ENCODE measurements at places on chromosomes 13 and 19.
A peak's percentile ranks its signal among the peaks of the same experiment; 100 is the strongest.

GRCh38 chr19:6060600-6061375, 49.5 kb downstream of the RFX2 start:
- peak; percentile 44 for DNase-seq

DNA sequence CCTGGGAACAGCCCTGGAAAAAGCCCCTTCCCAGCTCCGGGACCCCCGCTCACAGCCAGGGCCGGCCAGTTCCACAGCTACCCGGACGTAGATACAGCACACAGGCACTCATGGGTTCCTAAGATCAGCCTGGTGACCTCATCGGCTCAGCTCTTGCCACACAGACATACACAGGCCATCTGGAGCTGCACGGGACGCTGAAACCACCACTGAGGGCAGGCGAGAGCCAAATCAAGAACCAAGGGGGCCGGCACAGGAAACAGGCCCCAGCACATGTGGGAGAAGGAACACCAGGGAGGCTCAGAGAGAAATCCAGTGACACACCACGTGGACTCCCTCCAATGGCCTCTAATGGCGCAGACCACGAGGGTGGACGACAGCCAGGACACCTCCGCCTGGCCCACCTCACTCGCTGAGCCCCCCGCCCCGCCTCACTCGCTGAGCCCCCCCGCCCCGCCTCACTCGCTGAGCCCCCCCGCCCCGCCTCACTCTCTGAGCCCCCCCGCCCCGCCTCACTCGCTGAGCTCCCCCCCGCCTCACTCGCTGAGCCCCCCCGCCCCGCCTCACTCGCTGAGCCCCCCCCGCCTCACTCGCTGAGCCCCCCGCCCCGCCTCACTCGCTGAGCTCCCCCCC, 69.7 kb upstream of the C13orf46 start:
- DNase-seq, result no peak

DNA sequence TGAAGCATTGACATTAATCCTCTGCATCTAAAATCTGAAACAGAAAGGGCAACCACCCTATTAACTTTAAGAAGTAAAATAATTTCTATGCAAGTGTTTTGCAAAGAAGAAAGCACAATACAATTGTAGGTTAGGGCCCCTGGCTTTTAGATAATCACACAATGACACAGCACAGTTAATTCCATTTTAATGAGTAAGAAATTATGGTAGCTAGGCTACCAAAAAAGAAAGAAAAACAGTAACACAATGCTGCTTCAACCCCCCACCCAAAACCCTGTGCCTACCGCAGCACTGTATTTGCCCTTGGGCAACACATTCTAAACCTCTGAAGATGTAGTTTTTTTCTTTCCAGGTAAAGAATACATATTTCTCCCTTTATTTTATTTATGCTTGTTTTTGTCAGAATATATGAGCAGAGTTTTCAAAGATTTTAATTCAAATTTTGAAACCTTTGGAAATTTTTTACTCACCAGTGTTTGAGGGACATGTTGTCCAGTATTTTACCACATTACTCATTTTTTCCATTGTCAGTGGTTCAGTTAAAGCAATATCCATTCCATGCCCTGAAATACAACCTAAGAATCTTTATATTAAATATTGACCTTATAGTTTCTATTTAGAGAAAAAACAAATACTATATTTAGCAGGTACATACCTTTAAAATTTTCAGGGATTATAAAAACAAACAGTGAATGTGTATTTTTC, 21.1 kb downstream of the SOHLH2 start:
- no peak for DNase-seq

DNA sequence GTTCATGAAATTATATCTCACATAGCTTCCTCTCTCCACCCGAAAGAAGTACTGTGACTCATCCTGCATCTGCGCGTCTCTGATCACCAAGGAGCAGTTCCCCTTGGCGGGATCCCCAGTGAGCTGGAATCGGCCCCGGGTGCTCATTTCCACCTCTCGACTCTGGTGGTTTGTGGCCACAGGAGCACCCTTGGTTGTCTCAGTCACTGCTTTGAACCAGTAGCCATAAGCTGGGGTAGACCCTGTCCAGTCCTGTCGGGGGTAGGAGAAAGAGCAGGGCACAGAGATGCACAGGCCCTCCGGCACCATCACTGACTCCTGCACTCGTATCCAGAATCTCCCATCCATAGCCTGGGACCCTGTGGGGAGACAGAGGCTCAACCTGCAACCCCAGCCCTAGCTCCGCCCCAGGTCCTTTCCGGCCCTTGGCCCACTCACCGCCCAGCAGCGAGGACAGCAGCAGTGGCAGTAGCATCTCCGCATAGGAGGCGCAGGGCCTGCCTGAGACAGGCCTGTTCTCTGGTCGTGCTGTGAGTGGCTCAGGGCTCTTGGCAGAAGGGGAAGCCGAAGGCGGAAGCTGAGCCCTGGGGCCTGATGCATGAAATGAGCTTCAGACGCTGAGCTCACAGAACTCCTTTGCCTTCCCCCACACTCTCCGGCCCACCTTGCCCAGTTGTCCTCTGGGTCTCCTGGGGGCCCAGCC, at the start of gene SIGLEC10:
TSS of gene SIGLEC10 (minus strand) at position 536 of the 703 bp plus-strand sequence. CDS start at position 475, 61 bp downstream.
- no peak for DNase-seq

- peak; percentile 87 for DNase-seq
Measured at GRCh38 chr19:11125994-11126685, 29.4 kb downstream of the SPC24 start.

- DNase-seq, result no peak
Measured at GRCh38 chr19:46404055-46404752, 9.2 kb downstream of the CCDC8 start.

DNA sequence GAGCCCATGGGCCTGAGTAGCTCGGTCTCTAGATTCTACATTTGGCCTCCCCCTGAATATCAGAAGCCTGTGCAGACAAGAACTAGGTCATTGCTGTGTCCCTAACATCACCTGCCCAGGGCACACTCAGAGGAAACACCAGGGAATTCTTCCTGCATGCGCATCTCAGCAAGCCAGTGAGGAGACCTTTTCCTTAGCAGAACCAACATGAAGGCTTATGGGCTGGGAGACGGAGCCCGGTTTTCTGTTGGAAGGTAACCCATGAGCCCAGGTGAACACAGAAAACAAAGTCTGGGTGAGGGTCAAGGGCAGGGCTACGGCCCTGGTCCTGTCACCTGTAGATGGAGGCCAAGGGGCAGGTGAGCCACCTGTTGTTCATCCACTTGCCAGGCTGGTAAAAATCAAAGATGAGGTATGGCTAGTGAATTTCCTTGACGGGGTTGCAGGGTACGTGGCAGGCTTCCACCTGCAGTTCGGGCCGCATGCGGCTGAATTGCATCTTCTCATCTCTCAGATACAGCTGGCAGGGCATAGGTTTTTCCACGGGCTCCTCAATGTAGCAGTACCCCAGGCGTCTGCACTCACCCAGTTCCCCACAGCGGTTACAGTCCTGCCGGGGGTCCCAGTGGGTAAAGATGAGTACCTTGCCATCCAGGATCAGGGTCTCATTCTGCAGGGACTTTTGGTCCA, 3.6 kb upstream of the FAM187B start:
- no peak for DNase-seq

DNA sequence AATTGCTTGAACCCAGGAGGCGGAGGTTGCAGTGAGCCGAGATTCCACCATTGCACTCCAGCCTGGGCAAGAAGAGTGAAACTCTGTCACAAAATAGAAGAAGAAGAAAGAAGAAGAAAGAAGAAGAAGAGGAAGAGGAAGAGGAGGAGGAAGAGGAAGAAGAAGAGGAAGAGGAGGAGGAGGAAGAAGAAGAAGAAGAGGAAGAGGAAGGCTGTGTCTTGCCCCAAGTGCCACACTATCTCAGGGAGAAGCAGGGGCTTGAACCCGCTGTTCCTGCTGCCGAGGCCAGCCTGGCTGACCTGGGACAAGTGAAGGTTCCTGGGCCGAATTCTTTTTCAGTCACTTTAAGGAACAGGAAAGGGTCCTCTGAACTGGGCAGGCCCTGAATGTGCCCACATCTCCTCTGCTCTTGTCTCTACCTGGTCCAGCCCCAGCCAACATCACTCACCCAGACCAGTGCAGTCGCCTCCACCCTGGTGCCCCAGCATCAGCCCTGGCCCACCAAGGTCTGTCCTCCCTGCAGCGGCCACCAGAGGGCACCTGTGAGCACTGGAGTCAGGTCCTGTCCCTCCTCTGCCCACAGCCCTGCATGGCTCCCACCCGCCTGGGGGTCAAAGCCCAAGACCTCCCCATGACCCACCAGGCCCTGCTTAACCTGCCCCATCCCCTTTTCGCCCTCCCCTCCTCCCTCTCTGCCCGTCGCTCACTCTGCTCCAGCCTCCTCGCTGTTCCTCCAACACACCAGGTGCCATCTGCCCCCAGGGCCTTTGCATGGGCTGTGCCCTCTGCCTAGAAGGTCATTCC, 20.0 kb downstream of the TICAM1 start:
- peak; percentile 97 for DNase-seq

GRCh38 chr13:20772401-20773131, 1.2 kb downstream of the EEF1AKMT1 start:
- no peak for DNase-seq

DNA sequence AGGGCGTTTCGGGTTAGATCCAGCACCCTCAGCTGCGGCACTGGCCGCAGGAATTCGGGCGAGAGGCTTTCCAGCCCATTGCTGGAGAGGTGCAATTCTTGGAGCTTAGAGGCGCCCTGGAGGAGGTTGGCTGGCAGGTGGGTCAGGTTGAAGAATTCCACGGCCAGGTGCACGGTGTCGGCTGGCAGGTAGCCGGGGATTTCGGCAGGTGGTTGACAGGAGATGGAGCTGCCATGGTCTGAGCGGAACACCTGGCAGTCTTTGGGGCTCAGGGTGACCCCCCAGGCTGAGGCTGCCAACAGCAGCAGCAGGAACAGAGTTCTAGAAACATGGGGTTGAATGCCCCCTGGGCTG, 1.3 kb downstream of the LRG1 start:
- DNase-seq, result no peak

- DNase-seq, result no peak
Measured at GRCh38 chr13:49428041-49428763, 15.7 kb downstream of the CAB39L start.

DNA sequence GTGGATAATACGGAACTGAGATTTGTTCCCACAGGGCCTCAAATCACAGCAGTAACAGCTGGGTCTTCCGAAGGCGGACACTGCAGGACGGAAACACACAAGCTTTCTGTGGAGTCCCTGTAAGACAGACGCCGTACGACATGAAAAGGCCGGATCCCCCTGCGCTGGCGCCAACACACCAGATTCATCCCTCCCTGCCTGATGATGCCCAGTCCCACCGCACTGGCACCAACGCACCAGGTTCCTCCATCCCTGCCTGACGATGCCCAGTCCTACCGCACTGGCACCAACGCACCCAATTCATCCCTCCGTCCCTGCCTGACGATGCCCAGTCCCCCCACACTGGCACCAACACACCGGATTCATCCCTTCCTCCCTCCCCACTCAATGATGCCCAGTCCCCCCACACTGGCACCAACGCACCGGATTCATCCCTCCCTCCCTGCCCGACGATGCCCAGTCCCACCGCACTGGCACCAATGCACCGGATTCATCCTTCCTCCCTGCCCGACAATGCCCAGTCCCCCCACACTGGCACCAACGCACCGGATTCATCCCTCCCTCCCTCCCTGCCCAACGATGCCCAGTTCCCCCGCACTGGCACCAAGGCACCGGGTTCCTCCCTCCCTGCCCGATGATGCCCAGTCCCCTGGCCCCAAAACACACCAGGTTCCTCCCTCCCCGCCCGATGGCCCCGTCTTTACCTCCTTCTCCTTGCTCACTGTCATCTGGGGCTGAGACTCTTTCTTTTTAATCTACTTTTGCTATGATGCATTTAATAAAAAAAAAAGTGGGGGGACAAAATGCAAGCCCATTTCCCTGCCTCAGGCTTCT, 55.1 kb downstream of the RASA3 start:
- peak; percentile 18 for DNase-seq

- DNase-seq, result no peak
Measured at GRCh38 chr19:13693889-13694288, 70.4 kb upstream of the MRI1 start.

DNA sequence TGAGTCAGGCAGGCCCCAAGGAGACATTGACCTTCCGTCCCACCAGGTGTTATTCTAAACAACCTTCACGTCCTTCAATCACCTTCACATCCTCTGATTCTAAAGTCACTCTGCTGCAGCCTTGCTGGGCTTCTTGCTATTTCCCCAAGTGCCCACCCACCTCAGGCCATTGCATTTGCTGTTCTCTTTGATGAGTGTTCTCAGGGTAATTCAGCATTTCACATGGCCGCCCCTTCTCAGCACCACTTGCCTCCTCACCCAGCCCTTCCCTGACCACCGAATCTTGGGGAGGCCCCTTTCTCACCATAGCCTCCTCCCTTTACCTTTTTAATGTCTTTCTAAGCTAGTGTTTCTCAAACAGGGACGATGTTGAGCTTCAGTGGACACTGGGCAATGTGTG, 4.6 kb downstream of the ZNF805 start:
- DNase-seq, result no peak

DNA sequence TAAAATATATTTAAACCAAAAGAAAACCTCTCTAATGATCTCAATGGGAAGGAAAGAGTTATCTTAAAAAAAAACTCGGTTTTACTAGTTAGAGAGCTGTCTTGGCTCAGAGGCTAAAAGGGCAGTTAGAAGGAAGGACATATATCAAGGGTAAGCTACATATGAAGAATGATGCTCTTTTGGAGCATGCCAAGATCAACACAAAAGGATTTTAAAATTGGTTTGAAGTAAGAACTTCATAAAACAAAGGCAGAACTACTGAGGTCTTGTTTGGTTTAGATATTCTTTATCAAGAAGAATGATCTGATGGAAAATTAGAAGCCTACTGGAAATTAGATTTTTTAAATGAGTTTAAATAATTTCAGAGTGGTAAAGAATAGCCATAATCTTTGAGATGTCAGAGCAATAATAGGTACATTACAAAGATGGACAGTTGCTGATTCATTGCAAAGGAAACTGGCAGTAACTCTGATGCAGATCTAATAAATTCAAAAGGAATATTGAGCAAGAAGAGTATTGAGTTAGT, 39.4 kb upstream of the LMO7 start:
- DNase-seq, result no peak

DNA sequence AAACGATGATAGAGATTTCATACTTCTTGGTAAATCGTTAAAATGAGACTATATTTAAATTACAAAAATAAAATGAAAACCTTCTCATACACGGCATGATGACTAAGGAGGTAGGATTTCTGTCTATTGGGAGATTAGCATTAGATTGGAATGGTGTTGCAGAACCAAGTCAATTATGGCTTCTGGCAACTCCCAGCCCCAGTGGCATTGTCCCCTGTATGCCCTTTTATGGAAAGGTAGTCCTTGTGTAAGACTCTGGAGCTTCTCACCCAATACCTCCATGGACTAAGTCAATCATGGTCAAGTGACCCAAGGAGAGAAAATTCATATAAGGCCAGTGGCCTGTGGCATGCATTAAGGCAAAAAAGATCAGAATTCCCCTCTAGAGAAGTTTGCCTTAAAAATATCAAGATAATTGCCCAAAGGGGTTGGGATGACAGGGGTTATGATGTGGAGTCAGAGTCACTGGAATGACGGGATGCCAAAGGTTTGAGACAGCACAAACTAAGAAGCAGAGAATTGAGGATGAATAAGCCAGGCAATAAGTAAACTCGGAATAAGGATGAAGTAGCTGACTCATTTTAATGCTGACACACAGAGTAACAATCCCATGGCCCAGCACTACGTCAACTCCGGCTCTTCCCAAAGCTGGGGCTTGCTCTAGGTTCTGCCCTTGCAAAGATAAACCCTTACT, 57.8 kb upstream of the POSTN start:
- DNase-seq, result no peak
